Hepatocyte (in vitro differentiated cells): ENCODE measurements at places on chromosomes 7 and 10.
A peak's percentile ranks its signal among the peaks of the same experiment; 100 is the strongest.

- no peak overlapping the region for H3K27ac ChIP-seq
- H3K27me3 ChIP-seq: no peaks in the 10 kb centered on the region
- H3K36me3 ChIP-seq: no peaks in the 10 kb centered on the region
- H3K4me1 ChIP-seq: peaks cover 6% of the 10 kb centered on the region
- H3K4me3 ChIP-seq: no peak overlapping the region
These were observed 85.7 kb downstream of the MMRN2 start for GRCh38 chr10:86871563-86872183.

DNA sequence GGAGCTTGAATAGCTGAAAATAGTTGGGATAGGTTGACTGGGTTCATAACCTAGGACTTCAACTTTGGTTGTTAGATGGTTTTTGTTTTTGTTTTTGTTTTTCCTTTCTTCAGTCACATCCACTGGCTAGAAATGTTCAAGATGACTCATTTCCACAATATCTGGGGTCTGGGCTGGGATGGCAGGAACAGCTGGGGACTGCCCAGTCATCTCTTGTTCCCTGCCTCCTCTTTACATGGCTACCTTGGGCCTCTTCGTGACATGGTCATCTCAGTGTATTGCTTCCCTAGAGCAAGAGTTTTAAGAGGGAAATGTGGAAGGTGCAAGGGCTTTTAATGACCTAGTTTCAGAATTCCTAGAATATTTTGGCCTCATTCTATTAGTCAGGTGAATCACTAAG lies 915.8 kb downstream of the XPNPEP1 start:
- no peaks in the 10 kb centered on the region for H3K36me3 ChIP-seq
- H3K4me3 ChIP-seq: no peak overlapping the region

- peaks cover 12% of the 10 kb centered on the region for H3K4me1 ChIP-seq
- no peak overlapping the region for H3K4me3 ChIP-seq
- no peak overlapping the region for H3K27ac ChIP-seq
- no peaks in the 10 kb centered on the region for H3K27me3 ChIP-seq
- H3K36me3 ChIP-seq: no peaks in the 10 kb centered on the region
These were observed 80.7 kb upstream of the DUSP5 start for GRCh38 chr10:110416776-110417711.

DNA sequence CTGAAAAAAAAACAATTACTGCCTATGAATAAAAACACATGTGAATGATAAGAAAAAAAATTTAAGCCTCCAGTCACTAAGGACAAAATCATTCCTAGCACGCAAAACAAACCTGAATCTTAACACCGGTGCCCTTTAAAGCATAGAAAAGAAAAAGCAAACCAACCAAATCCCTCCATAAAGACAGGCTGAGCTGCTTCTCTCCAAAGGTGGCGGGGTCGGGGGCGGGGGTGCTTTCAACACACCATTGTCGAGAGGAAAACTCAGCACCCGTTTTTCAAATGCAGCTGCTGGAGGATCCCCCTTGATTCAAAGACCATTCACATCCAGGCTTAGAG lies 1.4 kb downstream of the ST8SIA6 start:
- H3K27ac ChIP-seq: no peak overlapping the region
- no peak for DNase-seq
- H3K27me3 ChIP-seq: peaks cover 49% of the 10 kb centered on the region
- H3K4me1 ChIP-seq: peaks cover 8% of the 10 kb centered on the region

DNA sequence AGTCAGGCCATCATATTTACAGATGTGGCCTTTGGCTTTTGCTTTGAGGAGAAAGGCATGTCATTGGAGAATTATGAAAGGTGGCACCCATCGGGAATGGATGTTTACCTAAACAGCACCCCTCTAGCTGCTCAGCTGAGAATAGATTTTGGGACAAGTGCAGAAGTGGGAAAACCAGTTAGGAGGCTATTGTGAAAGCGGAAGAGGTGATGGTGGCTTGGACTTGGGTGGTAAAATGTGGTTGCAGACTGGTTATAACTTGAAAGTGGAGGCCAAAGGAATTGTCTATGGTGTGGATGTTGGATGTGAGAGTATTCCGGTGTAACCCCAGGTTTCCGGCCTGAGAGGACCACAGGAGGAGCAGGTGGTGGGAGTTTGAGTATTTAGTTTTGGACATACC lies 5.2 kb upstream of the SLC12A9 start:
- H3K27ac ChIP-seq: no peak overlapping the region
- H3K4me1 ChIP-seq: no peaks in the 10 kb centered on the region
- no peaks in the 10 kb centered on the region for H3K36me3 ChIP-seq
- no peaks in the 10 kb centered on the region for H3K27me3 ChIP-seq
- DNase-seq: no peak
- H3K4me3 ChIP-seq: no peak overlapping the region

DNA sequence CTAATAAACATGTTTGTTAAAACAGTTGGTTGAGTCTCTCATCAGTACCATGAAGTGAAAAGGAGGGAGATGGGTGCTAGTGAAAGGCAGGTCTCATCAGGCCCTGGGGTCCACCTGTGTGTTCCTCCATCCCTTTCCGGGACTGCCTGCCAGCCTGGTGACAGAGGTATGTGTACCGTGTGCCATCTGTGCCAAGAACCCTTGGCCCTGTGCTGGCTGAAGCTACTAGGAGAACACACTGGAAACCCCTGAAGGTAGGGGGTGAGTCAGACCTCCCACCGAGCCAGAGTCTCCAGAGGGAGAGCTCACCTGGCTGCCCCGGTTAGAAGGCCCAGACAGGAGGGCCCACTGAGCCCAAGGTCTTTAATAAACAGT lies 2.3 kb downstream of the DDIT4 start:
- peaks cover 3% of the 10 kb centered on the region for H3K36me3 ChIP-seq
- no peaks in the 10 kb centered on the region for H3K27me3 ChIP-seq
- H3K27ac ChIP-seq: peak overlapping the region; percentile 91
- H3K4me3 ChIP-seq: peak overlapping the region; percentile 78
- DNase-seq: no peak

DNA sequence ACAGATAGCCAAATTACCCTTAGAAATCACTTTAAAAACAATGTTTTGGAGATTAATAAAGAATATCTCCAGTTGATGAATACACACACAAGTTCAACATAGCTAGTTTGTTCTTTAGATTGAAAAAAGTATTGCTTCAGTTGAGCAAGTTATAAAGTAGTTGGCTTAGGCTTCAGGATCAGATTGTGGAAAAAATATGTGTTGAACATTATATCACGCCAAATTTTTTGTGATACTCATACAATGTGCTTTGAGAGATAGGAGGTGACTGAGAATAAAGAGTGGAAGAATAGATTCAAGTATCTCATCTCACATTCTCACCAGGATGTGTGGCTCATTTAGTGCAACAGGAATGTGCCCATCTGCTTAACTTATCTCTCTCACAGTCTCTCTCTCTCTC lies 553.3 kb downstream of the HTR7 start:
- no peak for DNase-seq
- no peak overlapping the region for H3K4me3 ChIP-seq
- H3K4me1 ChIP-seq: no peaks in the 10 kb centered on the region
- no peak overlapping the region for H3K27ac ChIP-seq

- no peaks in the 10 kb centered on the region for H3K36me3 ChIP-seq
- H3K27me3 ChIP-seq: no peaks in the 10 kb centered on the region
- H3K27ac ChIP-seq: peak overlapping the region; percentile 60
- H3K4me3 ChIP-seq: no peak overlapping the region
- peaks cover 13% of the 10 kb centered on the region for H3K4me1 ChIP-seq
These were observed 130.8 kb downstream of the ITGA8 start for GRCh38 chr10:15588635-15589508.

DNA sequence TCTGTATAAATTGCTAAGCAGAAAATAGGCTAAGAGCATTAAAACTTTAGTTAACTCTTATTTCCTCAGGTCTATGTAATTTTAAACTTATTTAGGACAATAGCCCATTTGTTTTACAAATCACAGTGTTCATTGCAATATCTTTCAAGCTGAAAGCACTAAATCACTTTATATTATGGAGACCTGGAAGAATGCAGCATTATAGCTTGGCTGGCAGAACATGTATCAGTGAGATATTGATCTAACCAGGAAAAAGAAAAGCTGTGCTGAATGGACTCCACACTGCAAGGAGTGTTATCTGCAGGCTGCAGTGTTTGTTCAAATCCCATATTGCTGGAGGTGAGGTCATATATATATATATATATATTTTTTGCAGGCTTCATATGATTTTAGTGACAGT lies 517.5 kb downstream of the NRG3 start:
- no peaks in the 10 kb centered on the region for H3K36me3 ChIP-seq
- no peaks in the 10 kb centered on the region for H3K27me3 ChIP-seq
- H3K27ac ChIP-seq: no peak overlapping the region
- H3K4me1 ChIP-seq: no peaks in the 10 kb centered on the region

- H3K27ac ChIP-seq: no peak overlapping the region
- no peak overlapping the region for H3K4me3 ChIP-seq
- H3K27me3 ChIP-seq: peaks cover 98% of the 10 kb centered on the region
- H3K36me3 ChIP-seq: no peaks in the 10 kb centered on the region
These were observed 15.3 kb upstream of the PAX2 start for GRCh38 chr10:100729862-100730724.

- DNase-seq: no peak
- H3K4me1 ChIP-seq: peaks cover 9% of the 10 kb centered on the region
- no peaks in the 10 kb centered on the region for H3K36me3 ChIP-seq
- no peak overlapping the region for H3K27ac ChIP-seq
- H3K27me3 ChIP-seq: peaks cover 96% of the 10 kb centered on the region
- H3K4me3 ChIP-seq: no peak overlapping the region
These were observed 352.7 kb downstream of the DNAJB6 start for GRCh38 chr7:157689269-157690057.

DNA sequence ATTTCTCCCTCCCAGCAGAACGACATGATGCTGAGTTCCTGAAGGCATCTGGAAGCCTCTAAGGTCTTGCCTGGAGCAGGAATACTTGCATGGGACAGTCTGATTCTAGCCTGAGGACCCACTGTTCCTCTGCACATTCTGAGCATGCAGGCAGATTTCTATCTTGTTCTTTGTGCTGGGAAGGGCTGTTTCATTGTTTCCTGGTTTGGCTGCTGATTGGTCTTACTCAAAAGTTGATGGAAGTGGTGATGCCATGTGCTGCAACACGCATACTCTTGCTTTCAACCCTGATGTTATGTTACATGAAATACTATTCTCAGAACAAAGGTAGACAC lies 307.0 kb downstream of the GATA3 start:
- no peaks in the 10 kb centered on the region for H3K27me3 ChIP-seq
- no peak overlapping the region for H3K4me3 ChIP-seq
- no peaks in the 10 kb centered on the region for H3K36me3 ChIP-seq
- no peak overlapping the region for H3K27ac ChIP-seq
- H3K4me1 ChIP-seq: peaks cover 8% of the 10 kb centered on the region

DNA sequence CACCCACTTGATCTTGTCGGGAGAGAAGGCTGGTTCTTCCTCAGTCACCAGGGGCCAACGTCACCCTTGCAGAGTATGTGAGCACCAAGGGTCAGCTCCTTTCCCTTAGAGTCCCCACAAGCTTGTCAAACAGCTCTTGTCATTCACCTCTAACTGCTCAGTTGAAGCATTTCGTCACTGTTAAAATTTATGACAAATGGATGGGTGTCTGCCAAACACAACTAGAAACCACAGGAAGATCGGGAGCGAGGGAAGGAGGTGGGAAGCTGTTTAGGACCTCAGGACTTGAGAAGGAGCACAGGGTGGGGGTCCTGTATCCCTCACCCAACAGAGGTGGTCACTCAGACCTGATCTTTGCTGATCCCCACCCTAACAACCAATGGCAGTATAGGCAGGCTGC lies 373.3 kb upstream of the IGFBP3 start:
- no peak overlapping the region for H3K4me3 ChIP-seq
- no peak for DNase-seq
- H3K4me1 ChIP-seq: peaks cover 22% of the 10 kb centered on the region
- no peaks in the 10 kb centered on the region for H3K27me3 ChIP-seq
- H3K36me3 ChIP-seq: no peaks in the 10 kb centered on the region

DNA sequence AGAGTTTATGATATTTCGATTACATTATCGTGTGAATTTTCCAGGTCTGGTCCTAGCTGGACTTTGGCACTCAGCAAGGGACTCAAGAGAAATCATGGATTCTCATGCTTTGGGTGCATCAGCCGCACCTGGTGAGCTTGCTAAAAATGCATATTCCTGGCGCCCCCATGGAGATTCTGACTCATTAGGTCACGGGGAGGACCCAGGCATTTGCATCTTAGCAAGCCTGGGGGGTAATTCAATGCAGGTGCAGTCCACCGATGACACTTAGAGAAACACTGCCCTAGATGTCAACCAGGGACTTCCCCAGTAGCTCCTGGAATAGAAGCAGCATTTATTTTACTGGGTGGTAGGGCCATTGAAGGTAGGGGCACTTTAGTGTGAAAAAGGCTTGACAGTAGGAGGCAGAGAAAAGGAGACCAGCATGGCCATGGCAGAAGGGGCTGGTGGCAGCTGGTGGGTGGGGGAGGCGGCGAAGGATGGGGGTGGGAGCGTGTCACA lies 29.9 kb upstream of the PDCD4 start:
- peak overlapping the region; percentile 84 for H3K27ac ChIP-seq
- H3K36me3 ChIP-seq: no peaks in the 10 kb centered on the region
- no peaks in the 10 kb centered on the region for H3K27me3 ChIP-seq
- no peak for DNase-seq
- H3K4me1 ChIP-seq: peaks cover 79% of the 10 kb centered on the region
- H3K4me3 ChIP-seq: no peak overlapping the region

- H3K4me3 ChIP-seq: no peak overlapping the region
- H3K27ac ChIP-seq: no peak overlapping the region
- H3K4me1 ChIP-seq: no peaks in the 10 kb centered on the region
- no peaks in the 10 kb centered on the region for H3K27me3 ChIP-seq
- no peaks in the 10 kb centered on the region for H3K36me3 ChIP-seq
These were observed 4.3 kb upstream of the NUB1 start for GRCh38 chr7:151337346-151337745.

- peak; percentile 29 for DNase-seq
- H3K4me1 ChIP-seq: peaks cover 6% of the 10 kb centered on the region
- H3K36me3 ChIP-seq: no peaks in the 10 kb centered on the region
These were observed 58.0 kb downstream of the GNAT3 start for GRCh38 chr7:80453699-80454340.

DNA sequence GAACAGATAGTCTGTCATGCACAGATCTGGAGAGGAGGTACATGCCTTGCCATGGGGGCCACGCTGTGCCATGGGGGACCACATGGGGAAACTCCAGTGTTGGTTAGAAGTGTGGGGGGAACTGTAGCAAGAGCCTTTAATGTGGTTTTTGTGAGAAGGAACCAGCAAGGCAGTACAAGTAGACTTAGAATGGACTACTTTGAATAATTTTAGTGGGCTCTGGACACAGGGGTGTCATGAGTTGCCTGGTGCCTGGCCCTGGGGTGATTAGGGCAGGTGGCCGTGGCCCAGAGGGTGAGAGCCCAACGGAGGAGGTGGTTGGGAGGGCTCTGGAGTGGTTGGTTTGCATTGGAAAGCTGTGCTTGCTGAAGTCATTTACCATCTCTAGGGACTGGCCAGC lies 77.2 kb downstream of the CXCL12 start:
- H3K4me3 ChIP-seq: no peak overlapping the region
- H3K27me3 ChIP-seq: no peaks in the 10 kb centered on the region
- H3K4me1 ChIP-seq: peaks cover 9% of the 10 kb centered on the region
- no peak for DNase-seq
- H3K36me3 ChIP-seq: no peaks in the 10 kb centered on the region

DNA sequence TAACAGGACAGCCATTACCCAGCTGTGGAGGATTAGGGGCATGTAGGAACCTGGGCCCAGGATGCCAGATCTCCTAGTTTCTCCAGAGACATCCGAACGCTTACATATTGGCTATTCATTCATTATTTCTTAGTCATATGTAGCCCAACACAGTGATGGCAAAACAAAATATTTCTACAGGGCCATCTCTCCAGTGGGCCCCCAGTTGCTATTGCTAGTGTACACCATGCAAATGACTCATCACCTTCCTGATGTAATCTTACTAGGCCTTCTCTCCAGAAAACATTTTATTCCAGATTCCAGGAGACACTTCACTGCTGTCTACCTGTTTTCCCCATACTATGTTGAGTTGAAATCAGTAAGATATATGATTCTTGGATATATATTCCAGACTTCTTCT lies 201.7 kb downstream of the PLXDC2 start:
- DNase-seq: no peak
- H3K4me3 ChIP-seq: no peak overlapping the region
- no peak overlapping the region for H3K27ac ChIP-seq
- H3K4me1 ChIP-seq: no peaks in the 10 kb centered on the region
- H3K36me3 ChIP-seq: no peaks in the 10 kb centered on the region
- H3K27me3 ChIP-seq: no peaks in the 10 kb centered on the region
